ENCODE measurements at places on chromosomes 3 and 15.

DNA sequence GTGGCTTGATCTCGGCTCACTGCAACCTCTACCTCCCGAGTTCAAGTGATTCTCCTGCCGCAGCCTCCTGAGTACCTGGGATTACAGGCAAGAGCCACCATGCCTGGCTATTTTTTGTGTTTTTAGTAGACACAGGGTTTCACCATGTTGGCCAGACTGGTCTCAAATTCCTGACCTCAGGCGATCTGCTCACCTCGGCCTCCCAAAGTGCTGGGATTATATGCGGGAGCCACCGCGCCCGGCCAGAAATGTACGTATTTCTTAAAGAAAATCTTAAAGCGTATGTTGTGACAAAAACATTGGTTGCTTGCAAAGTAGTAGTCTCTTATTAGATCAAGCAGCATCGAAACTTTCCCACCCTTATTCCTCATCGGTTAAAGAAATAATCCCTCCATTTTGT is 748.9 kb upstream of the NR2F2 start:
- no peak for DNase-seq

GRCh38 chr15:69758291-69758771 is 305.7 kb downstream of the RPLP1 start:
- no peak for DNase-seq

GRCh38 chr15:100043692-100044091 is 298.1 kb downstream of the ADAMTS17 start:
- no peak for DNase-seq

GRCh38 chr3:25151903-25152295 is 276.2 kb upstream of the RARB start:
- DNase-seq = no peak

DNA sequence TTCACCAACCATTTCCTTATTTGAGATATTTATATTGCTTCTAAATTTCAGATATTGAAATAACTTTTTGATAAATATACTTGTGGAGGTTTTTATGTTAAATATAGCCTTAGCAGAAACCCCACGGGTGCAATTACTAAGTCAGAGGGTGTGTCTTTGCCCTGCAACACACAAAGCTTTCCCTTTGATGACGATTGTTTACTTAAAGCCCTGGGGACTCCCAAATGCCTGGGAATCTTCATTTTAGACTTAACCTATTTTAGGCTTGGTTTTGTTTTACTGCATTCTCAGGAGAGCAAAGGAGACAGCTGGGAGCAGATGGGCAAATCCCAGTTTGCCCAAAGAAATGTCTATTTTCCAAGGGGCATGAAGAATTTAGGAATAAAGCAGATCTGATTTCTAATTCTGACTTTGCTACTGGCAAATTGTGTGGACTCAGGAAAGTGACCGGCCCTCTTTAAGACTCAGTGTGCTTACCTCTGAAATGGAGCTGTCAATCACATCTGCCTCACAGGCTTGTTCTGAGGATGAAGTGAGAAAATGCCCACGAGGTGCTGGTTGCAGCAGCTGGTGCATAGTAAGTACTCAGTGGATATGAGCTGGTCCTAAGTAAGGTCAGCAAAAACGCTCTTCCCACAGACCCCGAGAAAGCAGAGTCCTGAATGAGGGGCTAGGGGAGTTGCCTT is 49.3 kb upstream of the CA12 start:
- DNase-seq = no peak

GRCh38 chr15:68379759-68380290 is 52.1 kb downstream of the ITGA11 start:
- DNase-seq = no peak

DNA sequence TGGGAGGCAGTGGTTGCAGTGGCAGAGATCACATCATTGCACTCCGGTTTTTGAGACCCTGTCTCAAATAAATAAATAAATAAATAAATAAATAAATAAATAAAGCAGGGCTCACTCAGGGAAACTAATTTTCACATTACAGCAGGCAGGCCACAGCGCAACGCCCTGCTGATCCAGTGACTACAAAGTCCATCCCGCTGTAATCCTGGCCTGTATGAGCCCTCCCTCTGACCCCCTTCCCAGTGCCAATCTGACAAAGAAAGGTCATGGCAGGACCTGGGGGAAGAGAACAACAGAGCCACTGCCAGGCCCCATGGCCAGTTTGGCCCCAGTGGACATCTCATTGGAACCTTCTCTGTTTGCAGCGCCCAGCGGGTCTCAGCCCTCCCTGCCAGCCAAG is 9.3 kb downstream of the SH3BP5 start:
- DNase-seq = no peak
